ENCODE measurements at places on chromosomes 12 and 14.

DNA sequence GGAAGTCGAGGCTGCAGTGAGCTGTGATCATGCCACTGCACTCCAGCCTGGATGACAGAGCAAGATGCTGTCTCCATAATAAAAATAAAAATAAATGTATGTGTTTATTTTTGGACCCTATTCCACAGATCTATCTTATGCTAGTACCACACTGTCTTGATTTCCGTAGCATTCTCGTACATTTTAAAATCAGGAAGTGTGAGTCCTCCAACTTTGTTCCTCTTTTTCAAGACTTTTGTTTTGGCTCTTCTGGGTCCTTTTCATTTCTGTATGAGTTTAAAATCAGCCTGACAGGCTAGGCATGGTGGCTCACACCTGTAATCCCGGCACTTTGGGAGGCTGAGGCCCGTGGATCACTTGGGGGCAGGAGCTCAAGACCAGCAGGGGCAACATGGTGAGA is 25.8 kb downstream of the DAO start:
- DNase-seq: no peak

DNA sequence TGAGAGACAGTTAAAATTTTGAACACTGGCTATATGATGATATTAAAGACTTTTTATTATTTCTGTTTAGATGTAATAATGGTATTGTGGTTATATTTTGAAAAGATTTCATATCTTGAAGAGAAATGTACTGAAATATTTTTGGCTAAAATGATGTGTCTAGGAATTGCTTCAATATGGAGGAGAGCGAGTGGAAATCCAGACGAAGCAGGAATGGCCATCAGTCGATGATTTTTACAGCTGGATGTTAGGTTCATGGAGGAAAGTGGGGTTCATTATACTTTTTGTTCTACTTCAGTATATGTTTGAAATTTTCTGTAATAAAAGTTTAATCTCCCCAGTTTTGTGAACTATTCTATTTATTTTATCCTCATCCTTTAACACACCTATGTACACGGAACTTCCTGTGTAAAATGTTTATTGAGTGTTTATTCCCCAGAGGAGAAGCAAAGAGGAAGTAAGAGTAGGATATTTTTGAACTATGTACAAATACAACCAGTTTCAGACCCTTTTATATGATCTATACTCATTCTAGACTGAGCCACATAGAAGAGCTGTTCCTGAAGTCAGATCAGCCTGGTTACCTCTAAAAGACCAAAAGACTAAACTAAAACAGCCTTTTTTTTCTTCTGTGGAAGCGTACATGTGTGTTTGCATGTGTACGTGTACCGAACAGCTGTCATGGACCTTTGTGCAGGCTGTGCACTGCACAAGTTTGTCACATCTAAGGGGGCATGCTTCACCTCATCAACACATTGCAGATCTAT is 211.0 kb upstream of the NUDT4 start:
- no peak for DNase-seq

- peak; percentile 28 for DNase-seq
These were observed 23.4 kb downstream of the MARK3 start for GRCh38 chr14:103408491-103409155.

DNA sequence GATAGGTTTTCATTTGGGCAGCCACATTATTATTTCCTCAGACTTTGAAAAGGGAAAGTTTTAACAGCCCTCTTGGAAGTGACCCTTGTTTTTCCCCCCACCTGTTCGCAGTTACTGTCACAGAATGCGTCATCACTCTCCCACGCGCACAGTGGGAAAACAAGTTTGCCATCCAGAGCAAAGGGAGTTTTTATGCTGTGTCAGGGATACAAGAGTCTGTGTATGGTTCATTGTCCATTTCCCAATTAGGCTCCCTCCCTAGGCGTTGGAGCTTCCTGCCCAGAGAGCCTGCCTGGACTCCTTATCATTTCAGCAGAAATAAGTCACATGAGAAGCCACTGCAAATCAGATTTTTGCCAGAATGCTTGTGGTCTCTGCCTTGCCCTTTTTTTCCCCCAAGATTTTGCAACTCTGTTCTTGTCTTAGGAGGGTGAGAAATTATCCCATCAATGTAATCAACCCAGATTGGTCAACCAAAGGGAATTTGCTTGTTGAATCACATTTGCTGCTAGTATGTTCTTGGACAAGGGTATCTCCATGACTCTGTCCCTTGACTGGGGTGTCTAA is 104.1 kb downstream of the IGF1 start:
- no peak for DNase-seq

DNA sequence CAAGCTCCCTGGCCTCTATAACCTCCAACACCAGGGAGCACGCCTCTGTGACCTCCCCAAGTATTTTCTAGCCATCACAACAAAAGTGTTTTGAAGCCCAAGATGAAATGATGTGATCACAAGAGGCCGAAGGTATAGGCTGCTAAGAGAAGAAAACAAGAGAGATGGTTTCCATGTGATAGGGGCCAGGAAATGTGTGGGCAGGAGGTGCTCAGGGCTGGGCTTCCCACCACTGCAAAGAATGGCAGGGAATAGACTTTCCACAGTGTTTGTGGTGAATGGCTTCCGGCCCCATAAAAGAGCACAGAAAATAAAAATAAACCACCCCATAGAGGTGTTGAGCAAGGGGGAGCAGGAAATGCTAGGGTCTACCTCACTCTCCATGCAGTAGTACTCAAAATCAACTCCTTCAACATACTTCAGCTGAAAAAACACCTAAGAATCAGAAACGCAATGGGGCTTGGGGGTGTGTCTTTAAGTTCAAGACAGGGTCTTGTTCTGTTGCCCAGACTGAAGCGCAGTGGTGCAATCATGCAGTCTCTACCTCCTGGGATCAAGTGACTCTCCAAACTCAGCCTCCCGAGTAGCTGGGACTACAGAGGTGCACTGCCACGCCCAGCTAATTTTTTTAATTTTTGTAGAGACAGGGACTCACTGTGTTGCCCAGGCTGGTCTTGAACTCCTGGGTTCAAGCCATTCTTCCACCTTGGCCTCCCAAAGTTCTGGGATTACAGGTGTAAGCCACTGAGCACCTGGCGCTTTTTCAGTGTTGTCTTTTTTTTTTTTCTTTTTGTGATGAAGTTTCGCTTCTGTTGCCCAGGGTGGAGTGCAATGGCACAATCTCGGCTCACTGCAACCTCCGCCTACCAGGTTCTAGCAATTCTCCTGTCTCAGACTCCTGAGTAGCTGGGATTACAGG is 27.1 kb downstream of the DAD1 start:
- no peak for DNase-seq

GRCh38 chr12:45975506-45975905 is 14.9 kb downstream of the SCAF11 start:
- no peak for DNase-seq

DNA sequence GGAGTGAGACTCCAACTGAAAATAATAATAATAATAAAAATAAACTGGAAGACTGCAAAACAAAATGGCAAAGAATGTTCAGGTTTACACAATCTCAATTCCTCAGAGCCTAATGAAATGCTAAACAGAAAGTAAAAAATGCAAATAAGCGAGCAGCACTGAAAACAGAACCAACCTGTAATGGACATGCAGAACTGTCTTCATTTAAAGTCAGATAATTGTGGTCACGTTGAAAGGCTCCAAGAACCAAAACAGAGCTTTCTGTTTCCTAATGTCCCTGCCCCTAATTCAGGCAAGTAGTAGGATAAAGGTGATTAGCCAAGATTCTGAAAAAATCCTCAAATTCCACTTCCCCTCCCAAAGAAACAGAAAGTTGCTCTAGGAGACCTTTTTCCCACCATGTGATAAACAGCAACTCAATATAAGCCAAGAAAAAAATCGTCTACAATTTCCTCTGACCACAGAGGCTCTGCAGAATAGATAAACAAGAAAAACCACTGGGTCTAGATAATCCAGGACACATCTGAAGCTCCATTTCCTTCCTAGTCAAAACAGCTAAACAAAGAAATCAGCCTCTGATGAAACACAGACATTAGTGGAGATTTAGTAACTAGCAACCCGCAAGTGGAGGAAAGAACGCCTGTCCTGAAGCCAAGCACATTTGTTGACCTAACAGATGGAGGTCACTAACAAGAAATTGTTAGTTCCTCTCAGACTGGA is 3.0 kb downstream of the MIS18BP1 start:
- no peak for DNase-seq

GRCh38 chr12:105355752-105356151 is 25.3 kb downstream of the C12orf75 start:
- DNase-seq: no peak

- DNase-seq: no peak
These were observed 23.3 kb downstream of the GABARAPL1 start for GRCh38 chr12:10235761-10236631.

GRCh38 chr12:22573181-22573580 is 28.8 kb upstream of the C2CD5 start:
- no peak for DNase-seq

DNA sequence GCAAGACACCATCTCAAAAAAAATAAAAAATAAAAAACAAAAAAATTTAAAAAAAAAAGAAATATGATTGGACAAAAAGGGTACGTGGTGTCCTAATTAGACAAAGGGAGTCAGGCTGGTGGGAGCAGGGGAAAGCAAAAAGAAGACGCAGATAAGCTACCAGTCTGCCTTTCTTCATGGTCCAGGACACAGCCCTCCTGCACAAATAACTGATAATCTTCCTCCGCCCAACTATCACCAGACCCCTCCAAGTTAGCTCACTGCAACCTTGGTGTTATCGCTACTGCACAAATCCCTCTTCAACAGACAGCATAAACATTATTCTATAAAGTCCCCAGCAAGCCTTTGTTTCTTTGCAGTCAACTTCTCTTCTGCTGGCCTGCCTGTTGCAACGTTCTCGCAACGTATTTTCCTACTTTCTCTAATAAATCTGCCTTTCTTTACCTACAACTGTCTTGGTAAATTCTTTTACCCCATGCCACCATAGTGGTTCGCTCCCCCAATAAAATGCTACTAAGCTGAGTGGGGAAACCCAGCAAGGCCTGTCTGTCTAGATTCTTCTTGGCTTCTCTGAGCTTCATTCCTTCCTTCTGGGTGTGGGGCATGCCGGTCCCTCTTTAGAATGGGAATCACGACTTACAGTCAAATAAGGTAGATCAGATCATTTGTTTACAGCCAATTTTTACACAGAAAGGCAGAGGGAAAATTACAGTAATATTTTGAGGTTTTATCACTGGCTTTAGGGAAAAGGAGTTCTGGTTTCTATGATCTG is 14.6 kb upstream of the DNAL1 start:
- no peak for DNase-seq

DNA sequence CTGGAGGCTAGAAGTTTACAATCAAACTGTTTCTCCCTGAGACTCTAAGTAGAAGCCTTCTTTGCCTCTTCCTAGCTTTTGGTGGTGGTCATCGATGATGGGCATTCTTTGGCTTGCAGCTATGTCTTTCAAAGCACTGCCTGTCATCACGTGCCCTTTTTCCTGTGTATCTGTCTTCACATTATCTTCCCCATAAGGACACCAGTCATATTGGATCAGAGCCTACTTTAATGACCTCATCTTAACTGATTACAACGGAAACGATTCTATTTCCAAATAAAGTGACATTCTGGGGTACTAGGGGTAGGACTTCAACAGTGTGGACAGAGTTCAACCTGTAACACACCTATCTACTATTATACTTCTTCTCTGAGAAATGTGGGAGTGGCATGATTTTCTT is 31.1 kb upstream of the IFNG-AS1 start:
- no peak for DNase-seq

Data from NCI-H2171 (cell line).